ENCODE measurements at places on chromosomes 2 and 18.
A peak's percentile ranks its signal among the peaks of the same experiment; 100 is the strongest.

DNA sequence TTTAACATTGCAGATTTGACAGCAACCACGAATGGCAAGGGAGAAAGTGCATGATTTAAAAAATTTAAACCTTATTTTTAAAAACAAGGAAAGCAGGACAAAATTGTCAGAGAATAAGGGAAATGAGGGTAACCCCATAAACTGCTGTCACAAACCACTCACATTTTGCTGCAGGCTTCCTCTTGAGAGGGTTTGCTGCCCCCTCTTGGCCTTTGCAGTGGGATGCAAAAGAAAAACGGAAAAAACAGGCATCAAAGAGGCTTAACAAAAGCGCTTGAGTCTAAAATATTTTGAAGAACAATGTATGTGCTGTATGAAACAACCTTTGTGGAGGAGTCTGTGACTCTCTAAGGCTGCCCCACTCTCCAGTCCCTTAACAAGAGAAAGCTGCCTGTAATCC is 91.6 kb downstream of the TMX3 start:
- peak; percentile 31 for DNase-seq

DNA sequence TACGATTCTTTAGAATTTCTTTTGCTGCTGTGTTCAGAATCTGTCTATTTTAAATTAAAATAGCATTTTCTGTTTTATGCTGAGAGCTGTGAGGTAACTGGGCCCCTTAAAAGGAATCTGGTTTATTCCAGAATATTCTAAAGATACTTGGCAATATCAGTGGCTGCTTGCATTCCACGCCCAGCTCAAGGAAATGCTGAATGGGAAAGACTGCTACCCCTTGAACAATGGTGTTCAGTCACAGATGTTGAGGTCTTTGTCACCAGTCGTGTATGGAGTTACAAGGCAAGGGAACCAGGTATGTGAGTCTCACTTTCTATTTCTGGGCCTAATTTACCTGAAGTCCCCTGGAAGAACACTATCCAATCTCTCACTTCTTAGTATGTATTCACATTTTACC is 377.9 kb upstream of the CDH7 start:
- no peak for DNase-seq

DNA sequence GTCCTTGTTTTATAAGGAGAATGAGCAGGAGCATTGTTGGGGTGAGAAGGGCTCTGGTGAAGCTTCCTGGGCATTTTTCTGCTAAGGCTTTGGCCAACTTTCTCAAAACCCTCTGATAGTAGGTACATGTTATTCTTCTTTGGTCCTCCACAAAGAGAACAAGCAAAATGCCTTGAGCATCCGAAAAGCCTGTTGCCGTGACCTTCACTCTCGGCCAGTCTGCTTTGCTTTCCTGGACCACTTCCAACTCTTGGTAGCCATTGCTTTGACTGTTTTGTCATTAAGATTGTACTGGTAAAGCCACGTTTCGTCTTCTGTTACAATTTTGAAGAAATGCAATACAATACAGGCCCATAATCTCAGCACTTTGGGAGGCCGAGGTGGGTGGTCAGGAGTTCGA is 27.4 kb upstream of the ALLC start:
- no peak for DNase-seq

DNA sequence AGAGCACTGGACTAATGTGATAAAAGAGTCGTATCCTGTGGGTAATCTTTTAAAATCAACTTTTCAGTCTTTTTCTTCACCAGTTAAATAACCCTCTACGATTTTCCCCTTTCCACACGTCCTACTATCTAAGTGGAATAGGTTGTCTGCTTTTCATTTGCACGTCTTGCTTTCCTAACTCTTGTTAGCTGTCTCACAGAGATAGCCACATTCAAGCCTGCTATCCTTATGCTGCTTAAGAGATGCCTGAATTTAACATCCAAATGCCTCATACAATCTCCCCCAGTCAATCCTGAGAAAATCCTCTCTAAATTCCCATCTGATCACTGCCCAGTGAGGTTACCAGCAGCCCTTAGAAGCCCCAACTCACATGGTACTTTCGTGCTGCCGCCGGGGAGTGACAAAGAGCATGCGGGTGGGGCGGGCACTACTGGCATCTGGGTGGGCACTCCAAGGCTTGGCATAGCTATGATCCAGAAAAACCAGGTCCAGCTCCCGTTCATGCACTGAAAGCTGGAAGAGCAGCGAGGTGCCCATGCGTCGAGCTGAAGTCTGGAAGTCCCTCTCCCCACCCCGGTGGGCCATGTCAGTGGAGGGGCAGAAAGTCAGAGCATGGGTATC is 1.5 kb downstream of the KANSL3 start:
- DNase-seq: no peak

- no peak for DNase-seq
These were observed 96.0 kb upstream of the OTOS start for GRCh38 chr2:240236217-240237111.

DNA sequence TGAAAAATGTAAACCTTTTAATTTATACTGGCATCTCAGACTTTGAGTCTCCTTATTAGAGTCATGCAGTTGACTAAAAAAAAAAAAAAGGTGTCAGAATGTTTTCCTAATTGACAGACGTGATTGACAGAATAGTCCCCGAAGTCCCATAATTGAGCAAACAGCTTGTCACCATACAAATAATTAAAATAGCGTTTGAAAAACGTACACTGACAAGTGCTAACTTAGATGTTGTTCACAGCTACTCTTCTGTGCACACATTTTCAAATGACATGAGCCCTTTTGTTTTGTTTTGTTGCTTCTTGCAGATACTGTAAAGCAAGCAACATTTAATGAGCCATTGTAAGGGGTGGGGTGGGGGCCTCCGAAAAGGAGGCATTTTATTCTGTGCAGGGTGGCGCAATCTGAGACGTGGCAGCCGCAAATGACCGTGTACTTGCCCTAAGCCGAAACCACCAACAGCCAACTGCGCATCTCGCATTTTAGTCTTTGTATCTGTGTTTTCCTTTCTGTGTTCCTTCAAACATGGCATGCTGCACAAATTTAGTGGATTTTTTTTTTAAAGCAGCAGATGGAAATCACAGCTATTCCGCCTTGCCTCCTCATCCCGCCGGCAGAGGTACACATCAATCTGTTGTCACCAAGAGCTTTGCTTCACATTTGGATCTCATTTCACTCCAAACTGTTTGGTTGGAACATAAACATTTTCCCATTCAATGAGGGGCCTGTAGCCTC is 52.4 kb downstream of the LPIN1 start:
- DNase-seq: no peak

- DNase-seq: no peak
These were observed 179.0 kb downstream of the BARD1 start for GRCh38 chr2:214630402-214631045.

- DNase-seq: no peak
These were observed 363.2 kb upstream of the RND3 start for GRCh38 chr2:150850641-150851040.

DNA sequence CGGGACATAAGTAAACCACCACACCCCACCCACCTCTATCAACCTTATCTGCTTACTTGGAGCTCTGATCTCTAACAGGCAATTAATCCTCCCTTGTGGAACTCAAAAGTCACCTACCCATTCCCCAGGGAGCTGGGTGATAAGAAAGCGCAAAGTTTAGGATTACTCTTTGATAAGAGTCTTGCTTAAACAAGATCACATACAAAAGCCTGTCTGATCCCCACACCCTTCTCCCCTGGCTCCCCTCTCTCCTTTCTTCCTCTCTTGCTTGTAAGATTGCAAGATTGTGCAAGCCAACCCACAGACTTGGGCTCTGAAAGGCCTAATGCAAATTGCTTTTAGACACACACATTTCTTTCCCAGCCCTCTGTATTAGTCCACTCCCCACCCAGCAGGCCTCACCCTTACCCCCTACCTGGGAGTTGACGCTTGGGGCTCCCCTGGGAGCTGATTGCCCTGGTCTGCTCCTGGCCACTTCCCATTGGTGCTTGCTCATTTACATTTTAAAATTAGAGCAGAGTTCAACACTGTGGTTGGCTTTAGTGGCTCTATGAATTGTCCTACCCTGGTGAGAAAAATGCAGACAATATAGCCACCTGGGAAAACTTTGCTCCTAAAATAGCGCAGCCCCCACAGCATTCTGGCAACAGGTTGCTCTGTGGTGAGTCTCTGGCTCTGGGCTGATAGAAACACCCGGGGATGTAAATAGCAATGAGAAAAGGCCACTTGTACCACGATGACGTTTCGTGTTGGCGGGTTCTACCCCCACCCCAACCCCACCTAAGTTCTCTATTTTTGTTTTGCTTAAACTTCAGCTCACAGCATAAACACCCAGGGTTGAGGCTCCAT is 92.8 kb upstream of the MSH2 start:
- DNase-seq: no peak

GRCh38 chr2:219029829-219030165 is 11.5 kb downstream of the CFAP65 start:
- DNase-seq: peak; percentile 85

GRCh38 chr2:10019174-10019573 is 24.2 kb upstream of the KLF11 start:
- no peak for DNase-seq

GRCh38 chr2:237895544-237896506 is 36.4 kb downstream of the RAMP1 start:
- no peak for DNase-seq

DNA sequence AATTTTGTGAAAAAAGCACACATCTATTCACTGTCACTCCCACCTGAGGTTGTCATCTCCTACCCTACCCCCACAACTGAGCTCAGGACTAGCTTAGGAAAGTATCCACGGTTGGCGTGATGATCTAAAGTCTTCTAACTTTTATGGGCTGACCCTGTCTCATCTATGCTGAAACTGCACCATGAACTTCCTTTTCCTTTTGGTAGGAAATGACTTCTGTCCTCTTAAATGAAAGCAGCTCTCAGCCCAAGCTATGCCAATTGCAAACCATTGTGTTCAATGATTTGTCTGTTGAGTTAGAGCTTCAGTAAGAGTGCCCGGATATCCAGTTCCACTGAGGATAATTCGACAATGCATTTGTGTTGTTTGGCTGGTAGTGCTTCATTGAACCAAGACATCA is 52.7 kb downstream of the ARHGAP25 start:
- no peak for DNase-seq

DNA sequence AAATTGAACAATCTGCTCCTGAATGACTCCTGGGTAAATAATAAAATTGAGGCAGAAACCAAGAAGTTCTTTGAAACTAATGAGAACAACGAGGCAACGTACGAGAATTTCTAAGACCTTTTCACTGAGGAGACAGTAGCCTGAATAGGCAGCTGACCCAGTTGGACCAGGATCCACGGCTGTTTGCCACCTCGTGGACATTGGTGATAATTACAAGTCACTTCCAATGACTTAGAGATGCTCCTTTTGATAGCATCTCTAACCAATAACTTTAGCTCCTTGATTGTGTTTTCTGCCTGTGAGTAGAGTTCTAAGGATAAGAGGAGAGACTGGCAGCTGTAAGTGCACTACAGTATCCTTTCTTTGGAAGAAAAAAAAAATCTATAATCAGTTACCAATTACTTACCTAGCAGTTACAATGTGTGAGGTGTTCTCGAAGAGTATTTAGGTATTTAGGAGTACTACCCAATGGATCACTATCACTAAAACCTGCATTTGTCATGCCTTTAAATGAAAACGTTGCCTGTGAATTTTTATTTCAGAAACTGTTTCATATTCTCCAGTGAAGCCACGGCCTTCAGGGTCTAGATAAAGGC is 31.3 kb upstream of the CNTNAP5 start:
- DNase-seq: peak; percentile 31

DNA sequence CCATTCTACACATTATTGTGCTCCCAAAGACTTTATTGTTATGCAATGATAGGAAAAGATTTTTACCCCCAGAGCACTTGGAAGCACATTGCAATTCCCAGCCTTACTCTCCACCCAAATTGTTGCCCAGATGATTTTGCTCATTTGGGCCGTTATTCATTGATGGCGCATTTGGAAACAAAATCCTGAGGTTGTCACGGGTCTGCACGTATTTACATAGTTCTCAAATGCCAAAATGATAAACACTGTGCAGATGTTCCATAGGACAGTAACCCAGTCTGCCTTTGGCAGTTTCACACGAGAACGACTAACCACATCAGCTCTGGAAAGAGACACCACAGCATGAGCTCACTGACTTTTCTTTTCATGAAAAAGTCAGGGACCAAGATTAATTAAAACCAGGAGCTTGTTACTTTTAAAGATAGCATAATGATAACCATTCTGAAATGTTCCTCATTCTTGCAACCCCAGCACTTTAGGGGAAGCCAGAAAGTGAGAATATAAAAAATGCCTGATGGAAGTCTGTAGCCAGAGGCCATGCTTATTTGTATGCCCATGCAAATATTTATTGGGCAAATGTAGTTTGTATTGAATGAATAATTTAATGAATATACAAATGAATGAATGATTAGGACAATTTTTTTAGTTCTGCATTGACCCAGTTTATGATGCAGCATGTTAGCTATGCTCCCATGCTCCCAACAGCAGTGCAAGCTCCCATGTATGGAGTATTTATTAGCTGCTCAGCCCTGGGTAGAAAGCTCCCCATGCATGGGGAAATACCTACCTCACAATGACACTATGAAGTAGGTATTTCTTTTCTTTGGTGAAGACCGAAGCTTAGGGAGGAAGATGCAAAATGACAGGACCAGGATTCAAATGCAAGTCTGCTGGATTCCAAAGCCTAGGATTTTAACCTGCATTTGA is 84.6 kb downstream of the MAIP1 start:
- DNase-seq: no peak

GRCh38 chr2:68907920-68908253 is 36.7 kb upstream of the BMP10 start:
- no peak for DNase-seq

DNA sequence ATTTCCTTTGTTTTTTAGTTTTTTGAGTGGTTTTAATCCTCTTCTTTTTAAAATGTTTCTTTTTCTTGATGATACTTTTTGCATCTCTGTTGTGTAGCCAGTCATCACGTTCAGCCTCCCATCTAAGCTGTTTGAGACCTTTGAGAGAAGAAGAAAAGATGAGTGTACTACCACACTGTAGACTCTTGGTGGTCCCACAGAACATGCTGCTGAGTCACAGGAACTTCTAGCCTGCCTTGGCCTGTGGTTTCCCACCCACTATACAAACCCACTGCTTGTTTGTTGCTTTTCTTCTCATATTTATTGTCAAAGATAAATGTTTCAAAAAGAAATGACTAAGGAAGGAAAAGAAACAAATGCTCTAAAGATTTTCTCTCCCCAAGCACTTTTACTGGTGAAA is 5.5 kb downstream of the CEBPZOS start:
- DNase-seq: peak; percentile 65

GRCh38 chr18:58886864-58887612 is 22.4 kb downstream of the ZNF532 start:
- no peak for DNase-seq

DNA sequence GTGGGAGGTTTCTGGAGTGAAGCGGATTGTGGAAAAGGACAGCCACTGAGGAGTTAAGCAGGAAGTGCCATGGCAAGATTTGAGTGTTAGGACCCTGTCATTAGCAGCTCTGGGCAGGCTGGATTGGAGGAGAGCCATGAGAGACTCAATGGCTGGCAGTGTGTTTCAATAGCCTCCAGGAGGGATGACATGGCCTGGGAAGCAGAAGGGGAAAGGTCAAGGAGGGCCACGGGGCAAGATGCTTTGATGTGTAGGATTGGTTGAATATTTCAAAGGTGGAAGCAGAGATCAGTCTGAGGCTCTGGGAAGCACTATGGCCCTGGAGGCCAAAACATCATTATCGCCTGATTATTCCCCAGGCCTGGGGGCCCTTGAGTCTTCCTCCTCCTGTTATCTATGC is 229.0 kb upstream of the HS6ST1 start:
- DNase-seq: no peak

All from stimulated activated CD8-positive, alpha-beta memory T cell treated with anti-CD3 and anti-CD28 coated beads, Interleukin-4, amount 100 ng/mL, for 48 hours (primary cell).